Stimulated activated CD4-positive, alpha-beta T cell treated with anti-CD3 and anti-CD28 coated beads, Interleukin-1b, Interleukin-23, amount 100 ng/mL, for 1 hour (primary cell): ENCODE measurements at places on chromosomes 2 and 18.
A peak's percentile ranks its signal among the peaks of the same experiment; 100 is the strongest.

DNA sequence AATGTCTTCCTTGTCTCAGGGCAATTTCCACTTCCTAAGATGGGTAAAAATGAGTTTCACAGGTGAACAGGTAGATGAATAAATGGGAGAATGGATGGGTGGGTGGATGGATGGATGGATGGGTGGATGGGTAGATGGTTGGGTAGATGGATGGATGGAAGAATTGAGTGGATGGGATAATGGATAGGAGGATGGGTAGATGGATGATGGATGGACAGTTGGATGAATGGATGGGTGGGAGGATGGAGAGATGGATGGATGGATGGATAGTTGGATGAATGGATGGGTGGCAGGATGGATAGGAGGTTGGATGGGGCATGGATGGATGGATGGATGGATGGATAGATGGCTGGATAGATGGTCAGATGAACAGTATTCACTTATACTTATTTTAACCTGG, 90.9 kb downstream of the LRRC30 start:
- DNase-seq: no peak

DNA sequence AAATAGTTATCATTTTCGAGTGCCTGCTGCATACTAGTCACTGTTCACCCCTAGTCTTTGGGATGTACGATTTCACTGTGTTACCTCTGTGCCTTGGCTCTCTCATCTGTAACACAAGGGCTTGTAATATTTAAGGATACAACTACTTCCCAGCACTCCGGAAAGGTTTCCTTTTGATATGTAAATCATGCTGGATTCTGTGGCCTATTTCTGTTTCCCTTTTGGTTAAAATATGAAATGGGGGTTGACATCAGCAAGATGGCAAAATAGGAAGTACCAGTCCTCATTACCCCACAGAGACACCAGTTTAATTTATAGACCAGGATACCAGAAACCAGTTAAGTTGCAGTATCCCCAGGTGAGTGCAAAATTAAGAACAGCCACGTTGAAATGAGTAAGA, 23.5 kb downstream of the PSMG2 start:
- no peak for DNase-seq

GRCh38 chr2:182716650-182716979, 558 bp downstream of the DNAJC10 start:
- DNase-seq: no peak

GRCh38 chr2:41719756-41720155, 328.1 kb upstream of the PKDCC start:
- DNase-seq: no peak

- no peak for DNase-seq
Measured at GRCh38 chr2:28096421-28096820, 205.9 kb downstream of the BABAM2 start.

- no peak for DNase-seq
Measured at GRCh38 chr2:42794271-42795046, 2.1 kb upstream of the HAAO start.

DNA sequence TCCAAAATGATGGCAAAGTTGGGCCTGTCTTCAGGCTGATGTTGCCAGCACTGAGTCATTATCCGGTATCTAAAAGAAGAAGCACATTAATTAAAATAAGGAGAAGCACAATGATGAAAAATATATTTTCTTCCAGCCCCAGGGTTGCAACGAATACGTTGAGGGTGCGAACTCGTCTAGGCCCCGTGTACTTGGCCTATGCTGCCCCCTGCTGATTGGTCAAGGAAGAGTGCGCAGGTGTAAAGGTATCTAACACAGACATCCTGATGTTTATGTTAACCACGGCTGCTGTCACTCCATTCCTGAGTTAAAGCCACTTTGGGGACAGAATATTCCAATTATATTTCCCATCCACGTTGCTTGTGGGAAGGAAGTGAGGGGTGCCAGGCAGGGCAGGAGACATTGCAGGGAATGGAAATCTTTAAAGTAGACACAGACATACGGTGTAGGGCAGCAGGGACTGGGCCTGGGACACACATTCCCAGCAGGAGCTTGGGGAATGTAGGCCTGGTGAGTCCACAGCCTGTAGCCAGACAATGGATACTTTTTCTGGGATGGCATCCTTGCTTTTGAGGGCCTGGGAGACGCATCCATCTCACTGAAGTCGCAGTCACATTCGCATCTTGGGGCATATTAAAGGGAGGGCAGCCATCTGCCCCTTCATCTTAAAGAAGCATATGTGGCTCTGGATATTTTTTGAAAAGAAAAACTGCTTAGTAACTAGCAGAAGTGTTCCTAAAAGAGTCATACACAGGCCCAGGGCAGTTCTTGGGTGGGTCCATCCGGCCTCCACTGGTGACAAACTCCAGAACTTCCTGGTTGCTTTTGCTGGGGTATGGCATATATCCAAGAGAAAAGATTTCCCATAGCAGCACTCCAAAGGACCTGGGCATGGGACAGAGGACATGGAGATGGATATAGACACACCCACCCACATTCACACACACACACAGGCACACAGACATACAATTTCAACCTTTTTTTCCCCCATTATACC, 81.9 kb downstream of the CLIP4 start:
- peak; percentile 66 for DNase-seq

DNA sequence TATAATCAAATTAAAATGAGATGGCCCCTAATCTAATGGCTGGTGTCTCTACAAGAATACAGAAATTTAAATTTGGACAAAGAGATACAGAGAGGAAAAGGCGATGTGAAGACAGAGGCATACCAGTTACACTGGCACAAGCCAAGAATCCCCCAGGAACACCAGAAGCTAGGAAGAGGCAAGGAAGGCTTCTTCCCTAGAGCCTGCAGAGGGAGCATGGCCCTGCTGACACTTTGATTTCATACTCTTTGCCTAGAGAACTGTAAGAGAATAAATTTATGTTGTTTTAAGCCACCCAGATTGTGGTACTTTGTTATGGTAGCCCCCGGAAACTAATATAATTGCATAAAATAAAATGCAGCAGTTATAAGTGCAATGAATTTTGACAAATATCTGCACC, 671.4 kb downstream of the MBD2 start:
- DNase-seq: no peak

- no peak for DNase-seq
Measured at GRCh38 chr2:156593594-156593921, 157.4 kb downstream of the GPD2 start.

DNA sequence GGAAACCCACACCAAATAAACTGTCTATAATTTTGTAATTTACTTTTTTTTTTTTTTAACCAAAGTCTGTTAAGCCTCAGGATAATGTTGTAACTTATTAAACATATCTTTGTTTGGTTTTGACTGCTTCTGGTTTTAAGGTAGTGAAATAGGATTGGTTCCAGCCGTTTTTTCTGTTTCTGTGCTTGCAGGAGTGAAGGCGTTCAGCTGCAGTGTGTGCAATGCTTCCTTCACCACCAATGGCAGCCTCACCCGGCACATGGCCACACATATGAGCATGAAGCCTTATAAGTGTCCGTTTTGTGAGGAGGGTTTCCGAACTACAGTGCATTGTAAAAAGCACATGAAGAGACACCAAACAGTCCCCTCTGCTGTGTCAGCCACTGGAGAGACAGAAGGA, 93.1 kb downstream of the ZNF236 start:
- no peak for DNase-seq

GRCh38 chr2:240739797-240740196, 48.1 kb downstream of the AQP12A start:
- DNase-seq: no peak

DNA sequence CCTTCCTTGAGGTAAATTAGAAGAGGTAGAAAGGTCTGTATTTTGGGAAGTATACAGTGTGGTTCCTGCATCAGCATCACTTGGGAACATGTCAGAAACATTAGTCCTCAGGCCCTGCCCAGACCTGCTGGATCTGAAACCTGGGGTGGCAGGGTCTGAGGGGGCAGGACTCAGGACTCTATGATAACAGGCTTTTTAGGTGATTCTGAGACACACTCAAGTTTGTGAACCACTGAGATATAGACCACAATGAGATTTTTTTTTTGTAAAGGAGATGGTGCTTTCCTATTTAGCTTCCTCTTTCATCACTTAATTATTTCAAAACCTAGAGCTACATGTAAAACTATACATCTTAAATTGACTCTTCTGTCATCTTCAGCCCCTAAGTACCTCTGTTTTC, 262.7 kb upstream of the SPOPL start:
- no peak for DNase-seq

DNA sequence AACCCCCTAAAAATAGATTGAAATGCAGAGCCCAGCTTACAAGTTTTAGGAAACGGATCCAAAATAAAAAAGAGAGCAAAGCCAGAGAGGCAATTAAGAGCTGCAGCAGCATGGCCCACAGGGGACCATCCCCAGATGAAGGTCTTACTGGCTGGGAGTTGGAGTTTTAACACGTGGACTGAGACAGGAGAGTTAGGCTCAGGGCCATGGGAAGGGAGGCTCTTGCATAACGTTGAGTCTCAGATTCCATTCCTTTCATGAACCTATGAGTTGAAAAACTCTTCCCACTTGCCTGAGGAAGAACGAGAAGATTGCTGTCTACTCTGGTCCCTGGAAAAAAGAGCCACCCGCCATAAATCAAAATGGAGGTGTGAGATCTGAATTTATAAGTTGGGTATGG, 101.8 kb upstream of the NDUFV2 start:
- DNase-seq: no peak

DNA sequence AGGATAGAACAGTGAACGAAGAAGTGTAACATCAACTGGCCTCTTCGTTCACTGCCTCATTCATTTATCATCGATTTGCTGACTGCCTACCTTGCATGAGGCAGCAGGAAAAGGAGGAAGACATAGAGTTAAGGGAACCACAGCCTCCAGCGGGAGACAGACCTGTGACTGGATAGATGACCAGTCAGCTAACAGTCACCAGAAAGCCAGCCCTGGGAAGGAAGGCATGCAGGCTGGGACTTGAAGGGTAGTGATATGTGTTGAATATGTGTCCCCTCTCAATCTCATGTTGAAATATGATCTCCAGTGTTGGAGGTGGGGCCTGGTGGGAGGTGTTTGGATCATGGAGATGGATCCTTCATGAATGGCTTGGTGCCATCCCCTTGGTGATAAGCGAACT, 58.3 kb downstream of the CTIF start:
- DNase-seq: no peak

GRCh38 chr2:190659553-190659952, 10.7 kb downstream of the NAB1 start:
- no peak for DNase-seq

DNA sequence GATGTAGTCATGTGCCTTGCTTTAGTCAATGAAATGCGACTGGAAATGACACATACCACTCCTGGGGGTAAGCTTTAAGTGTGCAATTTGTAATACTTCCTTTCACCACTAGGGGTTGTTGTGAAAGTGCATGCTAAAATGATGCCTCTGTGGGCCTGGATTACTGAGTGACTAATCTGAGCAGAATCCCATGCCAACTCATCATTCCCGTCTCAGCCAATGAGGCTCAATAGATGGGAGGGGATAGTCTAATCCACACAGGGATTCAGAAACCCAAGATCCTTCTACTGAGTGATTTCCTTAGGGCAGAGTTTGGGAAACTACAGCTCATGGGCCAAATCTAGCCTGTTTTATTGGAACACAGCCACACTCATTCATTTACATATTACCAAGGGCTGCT, 54.0 kb downstream of the HRH4 start:
- no peak for DNase-seq

DNA sequence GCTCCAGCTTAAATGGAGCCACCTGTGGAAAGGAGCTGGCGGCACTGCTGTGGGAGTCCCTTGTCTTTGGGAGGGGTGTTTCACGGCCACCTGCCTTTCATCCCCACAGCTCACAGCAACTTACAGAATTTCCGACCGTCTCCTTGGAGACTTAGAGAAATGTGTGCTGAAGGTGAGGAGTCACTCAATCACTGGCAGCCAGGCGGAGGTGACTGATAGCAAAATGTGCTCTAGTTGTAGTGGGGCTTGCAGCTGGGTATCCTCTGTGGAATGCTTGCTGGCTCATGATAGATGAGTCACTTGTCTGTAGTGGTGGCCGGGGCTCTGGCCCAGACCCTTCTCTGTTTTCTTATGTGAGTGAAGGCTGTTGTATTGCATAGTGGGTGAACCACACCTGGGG, 110.7 kb downstream of the SH3RF3 start:
- no peak for DNase-seq

- DNase-seq: no peak
Measured at GRCh38 chr2:205166745-205167144, 515.6 kb upstream of the NRP2 start.

DNA sequence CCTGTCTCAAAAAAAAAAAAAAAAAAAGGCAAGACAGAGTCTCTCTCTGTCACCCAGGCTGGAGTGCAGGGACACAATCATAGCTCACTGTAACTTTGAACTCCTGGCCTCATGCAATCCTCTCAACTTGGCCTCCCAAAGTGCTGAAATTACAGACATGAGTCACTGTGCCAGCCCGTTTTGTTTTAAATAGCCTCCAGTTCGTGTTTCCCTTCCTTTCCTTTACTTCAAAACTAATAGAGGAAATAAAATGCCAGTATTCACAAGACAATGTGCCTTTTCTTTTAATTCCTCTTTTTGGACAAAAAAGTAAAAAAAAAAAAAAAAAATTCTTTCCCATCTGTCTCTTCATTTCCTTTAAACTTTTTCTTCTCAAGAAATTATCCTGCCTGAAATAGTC, 54.5 kb upstream of the ACMSD start:
- DNase-seq: no peak

- DNase-seq: peak; percentile 47
Measured at GRCh38 chr2:10331027-10331701, 28.5 kb downstream of the HPCAL1 start.

- DNase-seq: no peak
Measured at GRCh38 chr2:73177645-73178255, 24.6 kb upstream of the NOTO start.

DNA sequence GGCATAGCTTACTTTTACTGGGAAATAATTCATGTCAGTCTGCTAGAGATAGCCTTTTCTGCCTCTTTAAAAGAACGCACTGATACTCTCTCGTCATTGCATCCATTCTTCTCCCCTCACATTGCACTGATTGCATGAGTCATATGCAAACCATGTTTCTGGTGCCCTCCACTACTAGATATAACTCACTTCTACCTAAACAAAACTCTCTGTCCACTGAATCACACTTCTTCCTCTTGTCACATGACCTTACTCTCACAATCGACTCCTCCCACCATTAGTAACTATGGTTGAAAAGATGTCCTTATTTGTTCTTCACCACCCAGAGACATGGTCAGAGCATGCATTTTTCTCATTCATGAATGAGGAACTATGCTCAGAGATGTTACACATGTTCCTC, 158.0 kb downstream of the CSRNP3 start:
- DNase-seq: no peak

GRCh38 chr2:3491306-3491705, 28.0 kb downstream of the ADI1 start:
- DNase-seq: no peak

DNA sequence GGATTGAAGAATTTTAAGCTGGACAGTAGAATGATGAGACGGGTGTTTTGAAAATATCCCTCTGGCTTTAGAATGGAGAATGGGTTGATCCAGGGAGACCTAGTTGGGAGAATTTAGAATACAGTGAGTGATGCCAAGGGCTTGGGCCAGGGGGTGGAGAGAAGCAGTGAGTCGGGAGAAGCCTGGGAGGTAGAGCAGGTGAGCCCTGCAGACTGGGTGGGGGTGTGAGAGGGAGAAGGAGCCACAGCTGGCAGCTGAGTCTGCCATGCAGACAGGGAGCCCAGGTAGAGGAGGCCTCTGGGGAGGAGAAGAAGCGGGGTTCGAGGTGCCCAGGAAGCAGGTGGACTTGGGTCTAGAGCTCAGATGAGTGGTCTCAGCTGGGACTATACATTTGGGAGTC, 18.2 kb downstream of the CREG2 start:
- no peak for DNase-seq

- no peak for DNase-seq
Measured at GRCh38 chr2:239673641-239674040, 272.8 kb upstream of the HDAC4 start.

GRCh38 chr2:165082479-165082878, 121.4 kb downstream of the SCN3A start:
- DNase-seq: no peak
